ENCODE measurements at places on chromosomes 11 and 22.

DNA sequence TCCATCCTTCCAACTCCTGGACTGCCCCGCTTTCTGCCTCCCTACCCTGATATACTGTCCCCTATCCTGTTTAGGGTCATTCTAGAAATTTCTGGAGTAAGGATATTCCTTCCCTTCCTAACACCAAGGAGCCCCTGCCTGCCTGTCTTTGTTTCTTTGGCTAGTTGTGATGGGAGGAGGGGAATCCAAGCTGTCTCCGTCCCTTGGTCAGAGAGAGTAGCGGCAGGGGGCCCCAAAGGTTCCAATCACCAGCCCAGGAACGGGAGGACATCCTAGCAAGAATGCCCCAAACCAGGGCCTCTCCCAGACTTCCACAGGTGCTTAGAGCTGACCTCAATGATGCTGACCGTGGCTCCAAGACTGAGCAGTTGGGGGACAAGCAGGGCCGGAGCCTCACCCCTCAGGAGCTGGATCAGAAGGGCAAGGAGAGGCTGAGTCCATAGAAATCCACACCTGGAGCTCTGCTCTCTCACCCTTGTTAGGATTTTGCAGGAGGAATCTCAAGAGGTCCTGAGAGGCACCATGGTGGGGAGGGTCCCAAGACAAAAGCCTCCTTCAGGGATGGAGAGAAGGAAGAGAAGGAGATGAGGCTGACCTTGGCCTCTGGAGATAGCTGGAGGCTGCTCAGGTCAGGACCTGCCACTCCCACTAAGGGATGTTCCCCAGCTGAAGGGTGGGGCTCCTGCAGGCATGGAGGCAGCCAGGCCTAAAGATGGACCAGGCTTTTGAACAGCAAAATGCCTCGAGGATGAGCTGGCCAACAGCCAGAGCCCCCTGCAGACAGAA, 13.6 kb downstream of the SLC22A12 start:
- DNase-seq: no peak

GRCh38 chr22:44604455-44604854, 97.5 kb upstream of the PRR5 start:
- DNase-seq: no peak

DNA sequence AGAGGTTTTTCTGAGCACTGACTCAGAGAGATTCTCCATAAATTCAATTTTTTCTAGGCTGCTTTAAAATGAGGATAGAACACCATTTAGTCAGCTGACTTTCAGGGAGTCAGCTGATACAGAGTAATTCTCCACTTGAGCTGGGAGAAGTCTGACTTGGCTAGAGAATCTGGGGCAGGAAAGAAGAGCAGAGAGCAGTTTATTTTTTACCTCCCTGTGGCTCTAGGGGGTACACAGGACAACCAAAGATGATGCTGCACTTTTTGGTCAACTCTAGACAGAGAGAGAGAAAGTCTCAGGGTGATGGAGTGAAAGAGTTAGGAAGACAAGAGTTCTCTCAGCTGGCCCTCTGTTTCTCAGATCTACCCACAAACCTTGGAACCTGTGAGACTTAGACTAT, 67.3 kb upstream of the EED start:
- DNase-seq: no peak

GRCh38 chr22:30245985-30246813, at the start of gene LIF:
Gene LIF, minus strand, starts transcription at chr22:30246759. Its CDS starts 64 bp downstream, at chr22:30246695.
- DNase-seq: no peak
